ENCODE measurements at places on chromosomes 1 and 21.

GRCh38 chr1:33606272-33606671, 133.8 kb downstream of the ZSCAN20 start:
- DNase-seq: no peak

GRCh38 chr1:9100471-9101043, 28.3 kb downstream of the GPR157 start:
- DNase-seq: no peak

DNA sequence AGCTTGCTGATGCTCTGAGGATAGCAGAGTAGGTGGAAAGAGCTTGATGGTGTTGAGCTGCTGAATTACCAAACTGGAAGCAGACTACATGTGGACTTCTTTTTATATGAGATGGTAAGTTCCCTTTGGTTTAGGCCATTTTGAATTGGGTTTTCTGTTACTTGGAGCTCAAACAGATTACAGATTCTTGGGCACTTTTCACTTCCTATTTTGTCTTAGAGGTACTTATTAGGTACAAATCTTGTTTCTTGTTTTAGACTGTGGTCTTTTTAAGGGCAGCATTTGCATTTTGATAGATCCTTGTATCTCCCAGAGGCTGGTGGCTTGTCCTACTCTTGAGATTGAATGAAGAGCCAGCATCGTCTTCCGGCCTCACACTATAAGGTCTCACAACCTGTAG, 70.2 kb downstream of the GADD45A start:
- no peak for DNase-seq

GRCh38 chr1:90246069-90246468, 251.2 kb downstream of the ZNF326 start:
- DNase-seq: no peak

DNA sequence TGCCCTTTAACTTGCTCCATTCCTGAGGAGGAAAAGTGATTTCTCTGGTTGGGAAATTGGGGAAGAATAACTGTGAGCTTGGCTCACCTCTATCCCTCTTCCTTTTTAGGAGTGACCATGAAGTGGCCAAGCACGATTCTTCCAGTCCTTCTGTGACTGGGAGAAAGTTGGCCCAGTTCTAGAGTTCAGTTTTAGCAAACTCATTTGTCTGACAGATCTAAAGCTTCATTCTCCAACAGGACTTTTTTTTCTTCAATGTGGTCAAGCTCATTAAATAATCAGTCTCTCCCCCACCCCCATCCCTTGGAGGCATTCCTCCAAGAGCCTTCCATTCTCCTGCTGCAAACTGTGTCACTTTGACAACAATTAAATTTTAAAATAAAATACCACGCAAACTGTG, 6.4 kb upstream of the AGL start:
- no peak for DNase-seq

GRCh38 chr1:204408074-204408507, 3.5 kb downstream of the PPP1R15B start:
- DNase-seq: no peak

DNA sequence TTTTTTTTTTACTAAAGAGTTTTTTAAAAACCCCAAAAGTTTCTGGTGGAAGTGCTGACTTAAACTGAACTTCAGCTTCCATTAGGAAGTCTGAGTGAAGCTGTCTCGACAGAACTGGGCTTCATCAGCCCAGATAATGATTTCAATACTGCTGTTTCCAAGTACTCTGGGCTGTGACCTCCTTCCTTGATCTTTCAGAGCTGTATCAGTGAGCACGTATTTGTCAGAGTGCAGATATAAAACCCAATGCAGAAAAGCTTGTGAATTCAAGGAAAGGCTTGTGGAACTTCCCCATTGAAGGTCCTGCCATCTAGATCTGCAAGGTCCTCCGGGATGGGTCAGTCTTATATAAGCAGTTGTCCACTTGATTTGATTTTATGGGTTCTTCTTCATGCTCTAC, 50.1 kb upstream of the RGS21 start:
- no peak for DNase-seq

DNA sequence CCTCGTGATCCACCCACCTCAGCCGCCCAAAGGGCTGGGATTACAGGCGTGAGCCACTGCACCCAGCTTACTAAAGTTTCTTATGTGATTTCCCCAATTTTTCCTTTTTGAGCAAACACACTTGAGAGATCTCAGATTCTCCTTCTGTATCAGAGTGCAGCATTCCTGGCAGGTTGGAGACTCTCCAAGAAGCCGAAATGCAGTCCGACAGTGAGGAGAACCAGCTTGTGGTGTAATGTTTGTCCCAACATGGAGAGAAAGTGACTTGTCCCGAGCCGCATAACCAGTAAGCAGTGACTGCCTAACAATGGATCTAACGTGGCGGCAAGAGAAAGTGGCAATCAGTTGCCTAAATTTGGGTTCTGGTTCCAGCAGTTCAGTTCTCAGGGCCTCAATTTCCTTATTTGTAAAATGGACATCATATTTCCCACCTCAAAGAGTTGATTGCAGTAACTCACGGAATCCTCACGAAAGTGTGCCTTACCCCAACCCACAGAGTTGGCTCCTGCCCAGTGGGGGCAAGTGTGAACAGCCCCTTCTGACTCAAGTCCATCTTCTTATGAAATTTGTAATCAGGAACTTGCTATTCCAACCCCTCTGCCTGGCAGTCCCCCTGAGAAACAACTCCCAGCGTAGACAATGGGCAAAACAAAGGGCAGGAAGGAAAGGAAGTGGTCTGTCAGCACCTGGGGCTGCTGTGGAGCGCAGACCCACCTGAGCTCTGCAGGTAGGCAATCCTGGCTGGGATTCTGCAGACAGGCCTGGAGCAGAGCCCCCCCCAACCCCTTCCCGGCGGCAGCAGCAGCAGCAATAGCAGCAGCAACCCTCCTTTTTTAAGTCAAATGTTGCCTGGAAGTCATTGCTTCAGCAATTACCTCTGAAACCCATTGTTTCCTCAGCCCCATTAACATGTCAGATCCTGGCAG, 223.6 kb upstream of the POU3F1 start:
- no peak for DNase-seq

DNA sequence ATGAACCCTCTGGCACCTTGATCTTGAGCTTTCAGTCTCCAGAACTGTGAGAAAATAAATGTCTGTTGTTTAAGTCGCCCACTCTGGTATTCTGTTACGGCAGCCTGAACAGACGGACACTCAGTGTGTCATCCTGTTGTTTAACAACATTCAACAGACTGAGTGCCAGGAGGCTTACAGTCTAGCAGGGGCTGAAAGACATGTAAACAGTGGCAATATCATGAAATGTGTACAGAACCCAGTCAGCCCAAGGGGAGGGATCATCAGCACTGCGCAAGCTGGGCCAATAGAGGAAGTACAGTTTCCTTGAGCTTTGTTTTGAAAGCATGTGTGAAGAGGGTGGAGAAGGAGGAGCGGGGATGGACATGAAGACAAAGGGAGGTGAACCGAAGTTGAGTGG, 13.6 kb downstream of the DIP2A start:
- DNase-seq: no peak

DNA sequence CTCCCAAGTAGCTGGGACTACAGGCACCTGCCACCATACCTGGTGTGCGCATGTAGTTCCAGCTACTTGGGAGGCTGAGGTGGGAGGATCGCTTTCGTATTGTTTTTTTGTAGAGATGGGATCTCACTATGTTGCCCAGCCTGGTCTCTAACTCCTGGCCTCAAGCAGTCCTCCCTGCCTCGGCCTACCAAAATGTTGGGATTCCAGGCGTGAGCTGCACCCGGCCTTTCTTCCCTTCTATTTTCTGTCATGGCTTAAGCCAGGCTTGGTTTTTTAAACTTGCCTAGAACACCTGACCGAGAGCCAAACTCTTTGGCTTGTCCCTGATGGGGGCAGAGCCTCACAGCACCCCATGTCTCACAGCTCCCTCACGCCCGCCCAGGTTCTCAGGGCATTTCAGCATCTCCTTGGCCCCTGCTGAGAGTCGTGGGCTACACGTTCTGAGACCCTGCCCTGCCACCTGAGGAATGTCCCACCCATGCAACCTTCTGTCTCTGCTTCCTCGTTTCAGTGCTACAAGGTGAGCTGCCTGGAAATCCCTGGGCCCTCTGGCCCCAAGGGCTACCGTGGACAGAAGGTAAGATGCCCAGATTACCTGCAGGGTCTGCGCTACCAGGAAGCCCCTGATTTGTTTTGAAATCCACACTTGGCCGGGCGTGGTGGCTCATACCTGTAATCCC, 15.7 kb downstream of the COL6A2 start:
- no peak for DNase-seq

DNA sequence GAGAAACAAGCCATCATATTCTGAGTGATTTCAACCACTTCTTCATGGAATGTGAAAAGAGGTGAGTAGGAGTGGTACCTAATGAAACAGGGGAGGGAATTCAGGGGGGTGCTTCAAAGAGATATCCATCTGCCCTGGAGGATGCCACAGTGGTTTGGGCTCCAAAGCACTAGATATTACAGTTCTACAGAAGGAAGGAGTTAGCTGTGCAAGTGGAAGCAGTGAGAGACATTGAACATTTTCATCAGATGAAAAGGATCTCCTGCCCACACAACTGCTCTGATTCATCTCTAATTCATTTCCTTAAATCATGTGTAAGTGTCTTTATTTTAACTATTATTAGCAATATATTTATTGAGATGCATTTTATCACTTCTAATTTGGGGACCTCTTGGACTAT, 2.8 kb upstream of the RGS5 start:
- no peak for DNase-seq

- no peak for DNase-seq
Measured at GRCh38 chr21:46245213-46245915, 16.8 kb upstream of the LSS start.

GRCh38 chr1:109193653-109194590, 19.8 kb upstream of the SARS1 start:
- DNase-seq: no peak

- DNase-seq: no peak
Measured at GRCh38 chr1:166721145-166721544, 118.1 kb upstream of the POGK start.

DNA sequence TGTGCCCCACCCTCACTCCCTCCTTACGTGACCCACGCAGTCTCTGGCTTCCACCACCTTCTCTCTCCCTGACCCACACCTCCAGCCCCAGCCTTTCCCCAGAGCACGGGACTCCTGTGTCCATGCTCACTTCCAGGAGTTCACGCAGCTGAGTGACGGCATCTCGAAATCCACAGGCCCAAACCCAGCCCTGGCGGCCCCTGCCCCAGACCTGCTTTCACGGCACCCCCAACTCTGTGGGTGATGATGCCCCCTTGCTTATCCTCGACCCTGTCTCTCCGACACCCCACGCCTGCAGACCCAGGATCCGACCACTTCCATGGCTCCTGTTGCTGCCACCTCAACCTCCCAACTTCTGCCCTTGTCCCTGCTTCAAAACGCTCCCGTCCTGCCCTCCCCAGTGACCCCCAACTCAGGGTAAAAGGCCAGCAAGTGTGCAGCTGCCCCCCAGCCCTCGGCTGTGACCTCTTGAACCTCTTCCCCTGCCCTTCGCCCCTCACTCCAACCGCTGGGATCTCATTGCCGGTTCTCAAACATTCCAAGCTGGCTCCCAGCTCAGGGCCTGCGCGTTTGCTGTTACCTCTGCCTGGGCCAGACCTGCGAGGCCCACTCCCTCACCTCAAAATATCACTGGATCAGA, 30.4 kb upstream of the LAPTM5 start:
- DNase-seq: no peak

GRCh38 chr1:162293073-162293692, 83.5 kb downstream of the SPATA46 start:
- DNase-seq: no peak

- no peak for DNase-seq
Measured at GRCh38 chr1:223642237-223642636, 23.3 kb downstream of the CAPN8 start.

GRCh38 chr1:2003541-2004131, at the start of gene CFAP74:
CFAP74 (minus strand) TSS chr1:2003786; CDS start chr1:1990956, 12,830 bp downstream.
- no peak for DNase-seq

GRCh38 chr1:197521118-197521739, 253.2 kb downstream of the CRB1 start:
- DNase-seq: peak; percentile 50

DNA sequence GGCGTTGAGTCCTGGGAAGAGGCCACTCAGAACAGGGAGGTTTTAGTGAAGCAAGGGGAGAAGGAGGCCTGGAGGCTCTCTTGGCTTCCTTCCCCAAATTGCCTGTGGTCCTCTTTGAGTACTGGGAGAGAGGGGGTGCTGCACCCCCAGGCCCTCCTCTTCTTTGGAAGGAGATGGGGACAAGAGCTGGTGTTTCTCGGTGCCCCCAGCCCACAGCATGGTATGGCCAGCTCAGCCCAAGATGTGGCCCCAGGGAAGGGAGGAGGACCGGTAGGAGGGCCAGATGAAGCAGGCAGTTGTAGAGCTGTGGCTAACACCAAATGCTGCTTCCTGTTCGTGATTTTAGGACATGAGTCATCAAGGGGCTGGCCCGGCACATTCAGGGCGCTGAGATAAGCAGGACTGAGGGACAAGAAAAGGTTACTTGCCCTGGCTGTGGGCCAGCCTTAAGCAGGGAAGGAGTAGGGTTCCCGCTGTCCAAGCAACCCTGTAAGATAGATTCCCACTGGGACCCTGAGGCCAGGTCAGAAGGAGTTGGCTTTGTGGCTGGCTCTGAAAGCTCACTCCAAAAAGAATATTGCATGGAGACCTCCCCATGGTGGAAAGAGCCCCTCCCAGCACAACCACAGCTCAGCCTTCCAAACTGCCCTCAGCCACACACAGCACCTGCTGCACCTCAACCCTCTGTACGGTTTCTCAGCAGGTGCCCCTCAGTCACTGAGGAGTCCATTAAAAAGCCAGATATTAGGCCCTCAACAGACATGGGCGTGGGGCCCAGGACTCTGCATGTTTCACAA, 4.9 kb upstream of the TNFRSF1B start:
- peak; percentile 81 for DNase-seq

DNA sequence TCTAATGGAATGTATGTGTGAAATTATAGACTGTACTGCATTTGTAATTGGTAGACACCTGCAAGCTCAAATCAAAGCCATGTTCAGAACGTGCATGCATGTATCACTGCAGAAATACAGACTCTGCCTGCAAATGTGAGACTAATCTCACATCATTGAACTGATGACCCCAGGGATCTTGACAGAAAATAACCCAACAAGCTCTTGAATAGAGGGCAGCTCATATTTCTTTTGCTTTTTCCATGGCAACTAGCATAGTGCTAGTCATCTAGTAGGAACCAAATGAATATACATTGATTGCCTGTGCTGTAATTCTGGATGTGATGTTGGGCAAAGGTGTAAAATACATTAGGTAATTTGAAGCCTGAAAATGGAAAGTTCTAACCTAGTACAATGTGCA, 62.4 kb downstream of the PTPRC start:
- DNase-seq: no peak

GRCh38 chr21:35048706-35049617, at the start of gene RUNX1:
RUNX1 (minus strand) TSS chr21:35049302.
- peak; percentile 30 for DNase-seq

DNA sequence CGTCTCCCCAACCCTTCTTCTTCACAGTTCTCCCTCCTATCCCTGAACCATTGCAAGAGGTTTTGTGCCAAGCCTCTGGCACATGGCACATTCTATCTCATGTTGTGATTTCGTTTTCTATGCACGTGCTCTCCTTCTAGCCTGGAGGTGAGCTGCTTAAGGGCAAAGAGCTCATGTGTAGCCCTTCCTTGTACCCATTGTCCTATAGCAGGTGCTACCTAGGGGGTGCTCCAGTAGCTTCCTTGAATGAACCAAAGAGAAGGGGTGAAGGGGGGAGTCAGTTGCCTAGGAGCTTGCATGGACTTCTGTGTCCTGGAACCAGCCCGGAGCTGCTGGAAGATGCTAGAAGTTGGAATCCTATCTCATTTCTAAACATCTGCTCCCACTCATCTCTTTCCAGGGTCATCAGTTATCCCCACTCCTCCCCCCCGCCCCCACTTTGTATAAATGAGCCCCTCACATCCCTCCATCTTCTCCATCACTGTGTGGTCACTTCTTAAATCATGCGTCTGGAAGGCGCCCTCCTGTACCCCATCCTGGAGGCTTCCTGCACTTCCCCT, 535 bp upstream of the DISC1 start:
- DNase-seq: no peak

- peak; percentile 65 for DNase-seq
Measured at GRCh38 chr1:111222308-111223125, 5.0 kb upstream of the CHI3L2 start.

Measured in T-helper 2 cell (primary cell).